ENCODE measurements at places on chromosomes 5 and 9.

DNA sequence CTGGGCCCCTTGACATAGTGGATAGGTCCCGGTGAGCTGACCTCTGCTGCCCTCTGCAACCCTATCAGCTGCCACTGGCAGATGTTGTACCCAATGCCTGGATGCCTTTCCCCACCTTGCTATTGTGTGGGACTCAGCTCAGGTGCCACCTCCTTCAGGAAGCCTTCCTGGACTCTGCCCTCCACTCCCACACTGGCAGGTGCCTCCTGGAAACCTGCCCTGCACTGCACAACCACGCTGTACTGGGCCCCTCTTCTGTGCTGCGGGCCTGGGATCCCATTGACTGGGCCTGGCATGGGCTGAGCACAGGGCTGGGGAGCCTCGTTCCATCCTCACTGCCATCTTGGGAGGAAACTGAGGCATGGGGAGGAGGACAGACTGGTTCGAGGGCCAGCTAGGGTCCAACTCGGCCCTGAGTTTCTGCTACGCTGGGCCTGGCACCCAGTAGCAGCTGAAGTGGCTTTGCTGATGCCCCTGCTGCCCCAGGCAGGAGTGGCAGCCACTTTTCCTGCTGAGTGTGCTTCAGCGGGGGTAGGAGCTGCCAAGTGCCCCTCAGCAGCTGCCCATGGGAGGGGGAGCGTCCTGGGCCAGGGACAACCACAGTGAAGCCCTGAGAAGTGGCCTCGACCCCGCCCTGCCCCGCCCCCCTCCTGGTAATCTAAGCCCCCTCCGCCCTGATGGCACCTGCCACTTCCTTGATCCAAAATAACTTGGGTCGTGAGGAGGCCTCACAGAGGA, 1.3 kb downstream of the AK1 start:
- DNase-seq, result no peak

DNA sequence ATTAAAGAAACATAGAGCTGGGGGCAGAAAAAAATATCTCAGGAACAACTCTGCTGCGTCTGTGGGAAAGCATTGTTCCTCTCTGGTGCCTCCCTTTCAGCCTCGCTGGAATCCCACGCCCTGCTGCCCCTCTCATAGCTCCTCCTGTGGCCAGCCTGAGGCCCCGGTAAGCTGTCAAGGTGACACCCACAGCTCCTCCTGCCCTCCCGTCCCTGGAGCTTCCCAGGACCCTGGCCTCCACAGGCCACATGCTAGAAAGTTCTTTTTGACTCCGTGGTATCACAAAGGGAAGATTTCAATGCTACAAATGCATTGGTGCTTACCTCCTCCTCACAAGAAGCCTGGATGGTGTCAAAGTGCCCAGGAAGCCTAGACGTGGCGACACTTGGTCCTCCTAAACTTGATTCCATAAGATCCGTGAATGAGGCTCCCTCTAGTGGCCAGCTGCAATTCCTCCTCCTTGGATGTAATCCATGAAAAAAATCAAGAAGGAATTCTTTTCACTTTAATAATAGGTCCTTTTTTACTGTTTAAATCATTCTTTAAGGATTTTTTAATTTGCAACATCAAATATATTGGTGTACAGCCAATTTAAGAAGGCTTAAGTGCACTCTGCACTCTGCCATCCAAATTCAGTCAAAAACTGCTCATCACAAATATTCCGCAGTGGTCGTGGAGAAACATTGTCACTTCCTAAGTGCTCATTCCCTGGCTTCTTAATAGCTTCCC, 104.9 kb downstream of the CFAP90 start:
- DNase-seq, result no peak

- DNase-seq, result peak; percentile 48
These were observed 42.9 kb downstream of the TRIP13 start for GRCh38 chr5:935510-936084.

- DNase-seq, result no peak
These were observed 323.1 kb upstream of the DAP start for GRCh38 chr5:11084111-11084510.

- no peak for DNase-seq
These were observed 258.4 kb upstream of the DAPK1 start for GRCh38 chr9:87239312-87239711.

Data from left forelimb (tissue), 1 donor.